ENCODE measurements at places on chromosomes 13 and 19.

- no peak for DNase-seq
These were observed 5.8 kb downstream of the PPP1R37 start for GRCh38 chr19:45098521-45099466.

- no peak for DNase-seq
These were observed 462.2 kb downstream of the FOXO1 start for GRCh38 chr13:40204246-40204645.

GRCh38 chr19:10655457-10656312 lies 1.5 kb downstream of the ILF3 start:
- DNase-seq: no peak

DNA sequence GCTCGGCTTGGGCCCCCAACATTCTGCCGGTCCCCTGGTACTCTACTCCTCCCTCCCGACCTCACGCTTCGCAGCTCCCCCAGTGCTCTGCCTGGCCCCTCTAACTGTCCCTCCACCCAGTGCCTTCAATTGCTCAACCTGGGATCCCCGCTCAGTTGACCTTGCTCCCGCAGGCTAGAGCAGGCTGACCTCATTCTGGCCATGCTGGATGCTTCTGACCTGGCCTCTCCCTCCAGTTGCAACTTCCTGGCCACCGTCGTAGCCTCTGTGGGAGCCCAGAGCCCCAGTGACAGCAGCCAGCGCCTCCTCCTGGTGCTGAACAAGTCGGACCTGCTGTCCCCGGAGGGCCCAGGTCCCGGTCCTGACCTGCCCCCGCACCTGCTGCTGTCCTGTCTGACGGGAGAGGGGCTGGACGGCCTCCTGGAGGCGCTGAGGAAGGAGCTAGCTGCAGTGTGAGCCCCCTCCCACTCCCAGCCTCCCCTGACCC lies 3.6 kb downstream of the GTPBP3 start:
- no peak for DNase-seq

- DNase-seq: peak; percentile 57
These were observed 14.5 kb downstream of the FFAR2 start for GRCh38 chr19:35462476-35462953.

DNA sequence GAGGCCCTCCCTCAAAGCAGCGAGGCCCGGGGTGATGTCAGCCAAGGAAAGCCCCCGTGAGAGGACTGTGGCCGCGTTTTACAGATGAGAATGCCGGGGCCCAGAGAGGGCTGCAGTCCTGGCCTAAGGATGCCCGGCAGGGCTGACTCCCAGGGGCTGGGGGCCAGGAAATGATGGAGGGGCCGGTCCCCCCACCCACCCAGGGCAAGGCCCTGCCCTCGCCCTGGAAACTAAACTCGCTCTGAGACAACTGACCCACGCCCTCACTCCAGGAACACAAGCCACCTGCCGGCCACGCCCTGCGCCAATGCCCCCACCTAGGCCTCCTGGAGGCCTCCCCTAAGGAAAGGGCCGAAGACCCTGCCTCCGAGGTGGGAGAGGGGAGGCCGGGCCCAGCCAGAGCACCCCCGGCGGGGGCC lies 7.2 kb downstream of the ZBTB7A start:
- no peak for DNase-seq

DNA sequence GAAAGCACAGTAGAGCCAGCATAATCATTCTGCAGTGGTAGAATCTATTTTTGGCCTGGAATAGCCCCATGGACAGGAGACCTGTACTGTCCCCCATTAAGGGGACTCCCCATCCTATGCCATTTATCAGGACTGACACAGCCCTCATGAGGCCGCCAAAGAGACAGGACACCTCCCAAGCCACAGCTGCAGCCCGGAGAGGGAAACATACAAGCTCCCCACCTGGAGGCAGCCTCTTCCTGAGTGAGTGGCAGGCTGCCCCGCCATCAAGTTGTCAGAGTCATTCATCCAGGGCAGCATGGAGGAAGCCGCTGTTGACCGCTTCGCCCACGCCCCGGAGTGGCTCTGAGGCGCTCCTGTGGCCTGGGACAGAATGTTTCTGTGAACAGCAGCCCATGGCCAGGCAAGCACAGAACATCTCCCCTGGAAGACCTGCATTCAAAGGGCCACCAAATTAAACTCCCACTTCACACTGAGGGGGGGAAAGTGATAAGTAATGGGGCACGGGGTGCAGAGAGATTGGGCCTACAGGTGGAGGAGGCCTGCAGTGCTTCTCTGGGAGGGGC lies 111.3 kb downstream of the ZDHHC20 start:
- DNase-seq: no peak

- peak; percentile 63 for DNase-seq
These were observed 13.2 kb downstream of the NCAN start for GRCh38 chr19:19224852-19225494.

- peak; percentile 52 for DNase-seq
These were observed 73.7 kb downstream of the GGACT start for GRCh38 chr13:100514788-100515409.

DNA sequence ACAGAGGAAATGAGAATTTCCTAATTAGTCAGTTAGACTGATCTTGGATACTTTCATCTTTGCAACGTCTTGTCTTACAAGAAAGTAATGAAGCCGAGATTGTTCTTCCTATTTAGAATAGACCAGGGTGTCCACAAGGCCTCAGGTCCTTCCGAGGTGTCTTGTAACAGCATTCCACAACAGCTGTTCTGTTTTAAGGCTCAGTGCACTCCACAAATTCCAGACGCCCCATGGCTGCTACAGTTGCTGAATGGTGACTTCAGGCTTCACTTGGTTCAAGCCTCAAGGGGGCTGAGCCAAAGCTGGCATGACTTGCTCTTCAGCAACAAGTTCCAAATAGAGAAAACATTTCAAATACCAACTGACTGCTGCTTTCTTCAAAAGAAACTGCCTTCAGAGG lies 143.4 kb downstream of the SHISA2 start:
- no peak for DNase-seq

DNA sequence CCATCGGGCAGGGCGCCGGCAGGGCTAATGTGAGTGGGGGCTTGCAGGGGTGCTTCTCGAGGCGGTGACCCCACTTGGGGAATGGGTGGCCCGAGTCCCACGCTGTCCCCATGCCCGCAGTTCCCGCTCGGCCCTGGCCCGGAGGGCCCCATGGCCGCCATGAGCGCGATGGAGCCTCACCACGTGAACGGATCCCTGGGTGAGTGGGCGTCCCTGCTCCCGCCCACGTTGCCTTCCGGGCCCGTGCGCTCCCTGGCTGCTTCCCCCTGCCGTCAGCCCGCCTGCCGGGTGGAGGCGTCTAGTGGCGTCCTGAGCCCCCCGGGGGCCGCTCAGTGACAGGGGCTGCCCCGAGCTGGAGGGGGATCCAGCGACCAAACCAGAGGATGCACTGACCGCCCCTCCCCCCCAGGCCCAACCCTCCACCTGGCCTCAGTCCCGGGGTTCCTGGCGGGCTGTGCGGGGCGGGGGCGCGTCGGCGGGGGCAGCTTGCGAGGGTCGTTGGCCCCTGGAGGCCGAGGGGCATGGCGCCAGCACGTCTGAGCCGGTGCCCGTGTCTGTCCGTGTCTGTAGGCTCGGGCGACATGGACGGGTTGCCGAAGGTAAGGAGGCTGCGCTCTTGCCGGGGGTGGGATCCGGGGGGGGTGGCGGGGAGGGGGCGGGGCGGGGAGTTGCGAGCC lies 4.8 kb downstream of the ISYNA1 start:
- no peak for DNase-seq

- DNase-seq: no peak
These were observed 135.2 kb downstream of the PCDH9 start for GRCh38 chr13:67094952-67095351.

GRCh38 chr13:95957331-95957730 lies 95.9 kb downstream of the UGGT2 start:
- no peak for DNase-seq

- no peak for DNase-seq
These were observed 585.1 kb downstream of the GPC6 start for GRCh38 chr13:93811738-93812112.
